Activated naive CD4-positive, alpha-beta T cell (primary cell): ENCODE measurements at places on chromosomes 12 and 14.

- no peak for DNase-seq
Observed at GRCh38 chr12:115837220-115837619, 440.3 kb downstream of the MED13L start.

DNA sequence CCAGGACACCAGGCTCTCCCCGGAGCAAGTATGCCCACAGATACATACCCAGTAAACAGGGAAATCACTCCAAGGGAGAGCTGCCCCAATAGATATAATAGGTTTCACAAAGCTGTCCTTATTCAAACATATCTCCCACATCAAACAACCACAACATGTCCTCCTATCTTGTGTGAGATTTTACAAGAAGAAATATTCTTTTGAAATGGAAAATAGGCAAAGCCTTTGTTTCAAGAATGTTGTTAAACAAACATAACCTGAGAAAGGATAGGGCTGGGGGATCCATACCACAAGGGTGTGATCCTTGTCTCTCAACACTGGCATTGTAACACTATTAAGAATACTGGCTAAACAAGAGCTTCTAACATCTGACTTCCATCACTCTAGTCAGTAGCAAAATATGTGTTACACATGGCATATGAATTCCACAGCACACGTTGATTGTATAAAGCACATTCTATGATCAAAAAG is 32.9 kb downstream of the LGR5 start:
- no peak for DNase-seq

- no peak for DNase-seq
Observed at GRCh38 chr12:58803908-58804307, 116.4 kb downstream of the LRIG3 start.

GRCh38 chr12:87116780-87117179 is 860.6 kb upstream of the MGAT4C start:
- DNase-seq = no peak

DNA sequence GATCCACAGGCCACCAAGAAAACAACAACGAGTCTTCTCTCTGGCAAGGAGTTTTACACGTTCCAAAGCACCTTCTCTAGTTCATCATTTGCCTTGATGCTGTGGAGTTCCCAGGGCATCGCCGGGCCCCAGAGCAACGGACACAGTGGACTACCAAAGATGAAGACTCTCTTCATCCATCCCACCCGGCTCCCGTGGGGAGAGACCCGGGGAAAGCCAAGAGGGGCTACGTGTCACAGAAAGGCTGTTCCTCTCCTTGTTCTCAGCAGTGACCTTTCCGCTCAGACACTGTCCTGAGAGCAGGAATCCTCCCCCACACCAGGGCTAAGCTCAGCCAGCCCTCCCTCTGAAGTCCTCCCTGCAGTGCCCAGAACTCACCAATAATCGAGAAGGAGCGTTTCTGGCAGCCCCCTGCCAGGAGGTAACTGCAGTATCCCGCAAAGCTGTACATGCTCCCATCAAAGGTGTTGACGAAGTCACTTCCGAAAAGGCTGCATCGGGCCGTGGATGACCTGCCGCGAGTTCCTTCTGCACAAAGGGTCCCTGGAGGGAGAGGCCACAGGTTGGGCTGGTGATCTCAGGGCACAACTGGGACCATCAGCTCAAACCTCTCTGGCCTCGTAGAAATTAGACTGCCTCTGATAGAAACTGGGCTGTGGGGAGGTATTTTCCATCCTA is 3.5 kb downstream of the VWF start:
- no peak for DNase-seq

GRCh38 chr12:12439636-12440035 is 82.8 kb downstream of the BORCS5 start:
- no peak for DNase-seq

DNA sequence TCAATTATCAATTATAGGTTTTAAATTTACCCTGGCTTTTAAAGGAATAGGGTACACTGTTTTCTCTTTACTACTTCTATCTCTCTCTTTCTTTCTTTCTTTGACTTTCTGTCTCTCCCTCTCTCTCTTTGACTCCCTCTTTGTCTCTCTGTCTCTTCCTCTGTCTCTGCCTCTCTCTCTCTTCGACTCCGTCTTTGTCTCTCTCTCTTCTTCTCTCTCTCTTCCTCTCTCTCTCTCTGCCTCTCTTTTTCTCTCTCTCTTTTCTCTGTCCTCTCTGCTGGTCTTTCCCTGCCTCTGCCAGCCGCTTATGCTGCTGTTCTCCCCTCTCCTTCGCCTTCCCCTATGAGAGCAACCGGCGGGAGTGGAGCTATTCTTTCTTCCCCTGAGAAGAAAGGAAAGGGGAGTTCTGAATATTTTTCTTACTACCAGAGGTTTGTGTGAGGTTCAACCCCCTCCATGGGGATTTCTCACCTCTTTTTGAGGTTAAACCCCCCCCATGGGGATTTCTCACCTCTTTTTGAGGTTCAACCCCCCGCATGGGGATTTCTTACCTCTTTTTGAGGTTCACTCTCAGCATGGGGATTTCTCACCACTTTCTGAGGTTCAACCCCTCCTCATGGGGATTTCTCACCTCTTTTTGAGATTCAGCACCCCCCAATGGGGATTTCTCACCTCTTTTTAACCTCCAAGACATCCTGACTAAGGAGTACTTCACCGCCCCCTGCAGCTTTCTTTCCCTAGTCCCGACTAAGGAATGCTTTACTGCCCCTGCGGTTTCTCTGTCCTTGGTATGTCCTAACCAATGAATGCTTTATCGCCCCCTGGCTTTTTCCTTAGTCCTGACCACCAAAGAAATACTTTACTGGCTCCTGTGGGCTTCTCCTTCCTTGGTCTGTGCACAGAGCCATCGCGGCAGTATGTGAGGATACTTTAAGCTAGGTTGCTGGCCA is 27.4 kb upstream of the DDHD1 start:
- no peak for DNase-seq

DNA sequence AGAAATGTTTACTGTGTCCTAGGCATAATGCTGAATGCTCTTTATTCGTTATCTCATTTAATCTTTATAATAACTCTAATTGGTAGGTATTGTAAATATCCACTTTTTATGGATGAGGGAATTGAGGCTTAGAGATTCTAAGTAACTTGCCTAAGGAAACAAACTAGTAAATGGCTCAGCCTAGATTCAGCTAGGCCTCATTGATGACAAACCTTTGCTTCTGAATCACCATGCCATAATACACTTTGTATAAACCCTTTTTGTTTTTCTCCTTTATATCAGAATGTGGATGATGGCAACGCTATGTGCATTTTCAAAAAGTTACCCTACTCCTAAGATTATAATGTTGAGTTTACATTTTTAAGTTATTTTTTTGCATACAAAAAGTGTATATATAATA is 34.0 kb downstream of the MNAT1 start:
- DNase-seq = no peak

DNA sequence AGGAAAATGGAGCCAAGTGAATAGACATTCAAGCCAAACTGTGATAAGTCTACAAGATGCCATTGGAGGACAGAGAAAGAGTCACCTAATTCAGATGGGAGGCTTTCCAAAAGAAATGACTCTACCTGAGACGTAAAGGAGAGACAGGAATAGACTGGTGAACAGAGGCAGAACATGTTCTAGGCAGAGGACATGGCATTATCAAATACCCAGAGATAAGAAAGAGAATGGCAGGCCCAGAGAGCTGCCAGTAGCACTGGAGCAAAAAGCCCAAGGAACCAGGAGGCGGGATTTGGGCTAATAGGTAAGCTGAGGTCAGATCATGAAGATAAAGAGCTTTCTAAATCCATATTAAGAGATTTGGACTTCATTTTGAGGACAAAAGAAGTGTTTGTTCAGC is 207.1 kb downstream of the AKAP6 start:
- DNase-seq = no peak
